DND-41 (cell line): ENCODE measurements at places on chromosomes 3 and 15.

- DNase-seq, result no peak
- no peak overlapping the region for H3K27ac ChIP-seq
- no peaks in the 10 kb centered on the region for H3K36me3 ChIP-seq
- H3K4me1 ChIP-seq, result no peaks in the 10 kb centered on the region
- no peaks in the 10 kb centered on the region for H3K27me3 ChIP-seq
These were observed 105.9 kb upstream of the AKAP13 start for GRCh38 chr15:85274315-85275050.

DNA sequence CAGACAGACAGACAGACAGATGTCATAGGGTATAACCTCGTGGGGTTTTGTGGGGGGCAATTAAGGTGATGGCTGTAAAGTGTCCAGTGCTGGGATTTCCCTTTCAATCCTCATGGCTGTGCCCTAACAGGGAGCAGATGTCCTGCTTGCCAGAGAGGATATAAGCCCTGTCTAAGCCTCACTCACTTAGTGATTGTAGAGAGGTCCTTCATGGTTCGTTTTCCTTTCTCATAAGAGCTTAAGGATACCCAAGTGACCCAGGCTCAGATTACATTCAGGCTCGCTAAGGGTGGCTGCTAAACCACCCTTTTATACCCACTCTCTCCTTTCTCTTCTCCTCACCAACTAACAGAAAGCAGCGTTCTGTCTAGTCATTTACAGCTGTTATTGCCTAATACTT lies 19.2 kb downstream of the LYSMD2 start:
- no peaks in the 10 kb centered on the region for H3K4me1 ChIP-seq
- no peaks in the 10 kb centered on the region for H3K27me3 ChIP-seq
- no peak for DNase-seq
- H3K27ac ChIP-seq, result no peak overlapping the region

DNA sequence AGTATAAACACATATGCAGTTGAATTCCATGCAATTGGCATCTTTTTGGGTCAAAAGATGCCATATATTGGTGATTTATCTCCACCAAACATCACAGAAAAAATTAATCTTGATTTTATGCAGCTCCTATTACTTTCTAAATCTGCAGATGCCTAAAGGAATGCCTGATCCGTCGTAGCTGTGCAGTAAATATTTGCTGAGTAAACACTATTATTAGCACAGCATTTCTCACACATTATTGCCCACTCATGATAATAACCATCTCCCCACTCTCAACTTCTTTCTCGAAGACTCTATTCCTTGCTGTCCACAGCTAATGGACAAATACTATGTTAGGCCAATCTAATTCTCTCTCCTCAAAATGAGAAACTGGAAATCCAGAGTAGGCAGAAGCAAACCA lies 625.2 kb downstream of the ZIC1 start:
- DNase-seq, result no peak
- H3K36me3 ChIP-seq, result no peaks in the 10 kb centered on the region
- H3K4me3 ChIP-seq, result no peak overlapping the region
- H3K4me1 ChIP-seq, result no peaks in the 10 kb centered on the region

DNA sequence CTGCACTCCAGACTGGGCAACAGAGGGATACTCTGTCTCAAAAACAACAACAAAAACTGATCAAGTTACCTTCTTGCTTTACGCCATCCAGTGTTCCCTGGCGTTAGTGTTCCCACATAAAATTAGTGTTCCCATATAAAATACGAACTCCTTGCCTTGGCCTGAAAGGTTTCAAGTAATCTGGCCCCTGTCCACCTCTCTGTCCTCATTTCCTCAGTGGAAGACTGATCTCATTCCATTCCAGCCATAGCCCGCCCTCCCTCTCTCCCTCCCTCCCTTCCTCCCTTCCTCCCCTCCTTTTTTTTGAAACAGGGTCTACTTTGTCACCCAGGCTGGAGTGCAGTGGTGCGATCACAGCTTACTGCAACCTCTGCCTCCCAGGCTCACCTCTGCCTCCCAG lies 2.8 kb upstream of the CAND2 start:
- no peaks in the 10 kb centered on the region for H3K27me3 ChIP-seq
- H3K27ac ChIP-seq, result no peak overlapping the region
- no peak overlapping the region for H3K4me3 ChIP-seq
- peaks cover 28% of the 10 kb centered on the region for H3K4me1 ChIP-seq
- no peaks in the 10 kb centered on the region for H3K36me3 ChIP-seq

DNA sequence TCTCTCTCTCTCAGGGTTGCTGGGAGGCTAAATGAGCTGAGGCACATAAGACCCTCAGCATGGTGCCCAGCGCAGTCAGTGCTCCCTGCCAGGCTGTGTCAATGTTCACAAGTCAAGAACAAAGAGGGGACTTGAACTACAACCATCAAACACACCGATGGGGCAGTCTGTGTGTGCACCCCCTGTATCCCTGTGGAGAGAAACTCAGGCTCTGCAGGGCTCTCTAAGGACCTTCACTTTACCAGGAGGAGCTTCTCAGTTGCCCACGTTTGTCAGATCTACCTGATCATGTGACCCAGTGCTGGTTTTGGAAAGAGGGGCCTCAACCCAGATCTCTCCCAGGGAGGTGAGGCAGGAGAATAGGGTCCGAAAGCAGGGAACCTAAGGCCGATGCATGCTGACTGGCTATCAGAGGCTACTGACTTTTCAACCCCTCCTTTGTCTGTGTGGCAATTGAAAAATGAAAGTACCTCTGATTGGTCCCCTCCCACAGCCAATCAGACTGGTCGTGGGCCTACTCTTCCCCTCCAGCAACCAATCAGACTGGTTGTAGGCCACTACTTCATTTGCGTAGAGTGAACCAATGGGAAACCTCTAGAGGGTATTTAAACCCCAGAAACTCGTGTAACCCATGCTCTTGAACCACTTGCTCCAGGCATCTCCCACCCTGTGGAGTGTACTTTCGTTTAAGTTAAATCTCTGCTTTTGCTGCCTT lies 34.0 kb downstream of the RHCG start:
- no peaks in the 10 kb centered on the region for H3K27me3 ChIP-seq
- H3K4me3 ChIP-seq, result no peak overlapping the region
- peak; percentile 18 for DNase-seq
- no peak overlapping the region for H3K27ac ChIP-seq

GRCh38 chr15:83656943-83657528 lies 3.1 kb downstream of the ADAMTSL3 start:
- DNase-seq, result no peak
- H3K27me3 ChIP-seq, result no peaks in the 10 kb centered on the region
- no peak overlapping the region for H3K4me3 ChIP-seq
- H3K27ac ChIP-seq, result no peak overlapping the region

GRCh38 chr15:49521802-49522201 lies 98.8 kb downstream of the FGF7 start:
- DNase-seq, result no peak
- no peaks in the 10 kb centered on the region for H3K36me3 ChIP-seq
- no peaks in the 10 kb centered on the region for H3K4me1 ChIP-seq

DNA sequence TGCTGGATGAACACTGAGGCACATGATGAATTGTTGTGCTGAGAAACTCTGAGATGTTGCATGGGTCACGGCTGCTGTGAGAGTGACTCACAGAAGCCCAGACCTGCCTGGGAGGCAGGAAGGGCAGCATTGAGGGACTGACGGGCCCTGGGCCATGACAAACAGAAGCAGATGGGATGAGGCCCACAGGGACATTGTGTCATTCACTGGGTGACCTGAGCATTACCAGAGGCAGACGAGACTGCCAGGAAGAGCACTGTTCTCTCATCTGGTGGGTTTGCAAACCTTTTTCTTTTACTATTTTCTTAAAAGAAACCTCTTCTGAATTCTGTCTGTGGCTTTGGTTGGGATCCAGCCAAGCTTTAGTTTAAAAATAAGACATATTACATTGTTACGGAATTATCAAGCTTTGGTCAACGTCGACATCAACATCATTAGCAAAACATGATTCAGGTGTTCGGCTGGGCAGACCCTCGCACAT lies 67.8 kb downstream of the BDH1 start:
- H3K4me1 ChIP-seq, result no peaks in the 10 kb centered on the region
- peaks cover 4% of the 10 kb centered on the region for H3K27me3 ChIP-seq
- H3K36me3 ChIP-seq, result no peaks in the 10 kb centered on the region
- no peak for DNase-seq
- H3K4me3 ChIP-seq, result no peak overlapping the region

DNA sequence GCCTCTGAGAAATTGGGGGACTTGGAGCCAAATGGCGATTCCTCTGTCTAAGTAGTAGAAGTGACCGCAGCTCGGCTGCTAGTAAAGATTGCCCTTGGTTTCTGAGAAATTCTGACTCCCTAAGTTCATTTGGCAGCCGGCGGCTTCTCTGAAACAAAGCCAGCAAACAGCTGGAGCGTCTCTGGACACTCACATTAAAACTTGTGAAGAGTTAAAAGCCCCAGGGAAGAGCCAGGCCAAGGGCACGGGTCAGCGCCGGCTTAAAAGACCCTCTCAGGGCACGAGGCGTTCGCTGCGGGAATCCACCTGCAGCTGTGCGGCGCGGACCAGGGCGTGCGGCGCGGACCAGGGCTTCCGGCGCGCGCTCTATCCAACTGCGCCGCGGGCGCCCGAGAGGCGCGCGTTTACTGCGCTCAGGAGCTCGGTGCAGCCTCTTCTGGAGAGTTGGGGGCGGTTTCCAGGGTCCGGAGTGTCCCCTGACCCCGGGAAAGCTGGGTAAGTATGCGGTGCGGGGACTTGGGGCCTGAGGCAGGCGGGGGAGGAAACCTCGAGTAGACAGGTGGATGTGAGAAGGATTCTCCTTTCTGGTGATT lies at the start of gene COL6A5:
Gene COL6A5, plus strand, starts transcription at position 186 of the 593 bp plus-strand sequence. CDS start 27,967 bp downstream, outside the sequence.
- H3K4me1 ChIP-seq, result no peaks in the 10 kb centered on the region
- H3K36me3 ChIP-seq, result no peaks in the 10 kb centered on the region
- no peak within 1 kb of the TSS for H3K27ac ChIP-seq
- H3K27me3 ChIP-seq, result peaks cover 4% of the 10 kb centered on the region

- H3K36me3 ChIP-seq, result no peaks in the 10 kb centered on the region
- no peaks in the 10 kb centered on the region for H3K27me3 ChIP-seq
- H3K4me1 ChIP-seq, result peaks cover 22% of the 10 kb centered on the region
- no peak overlapping the region for H3K27ac ChIP-seq
- no peak overlapping the region for H3K4me3 ChIP-seq
These were observed 73.0 kb downstream of the KLF13 start for GRCh38 chr15:31399544-31400171.

- H3K4me1 ChIP-seq, result peaks cover 4% of the 10 kb centered on the region; the same call in 1 of the 2 replicates
- no peaks in the 10 kb centered on the region for H3K36me3 ChIP-seq
- no peaks in the 10 kb centered on the region for H3K27me3 ChIP-seq
- H3K27ac ChIP-seq, result no peak overlapping the region
- DNase-seq, result no peak
These were observed 215.5 kb upstream of the KCNMB2 start for GRCh38 chr3:178320456-178321351.
